RPMI7951 (cell line): ENCODE measurements at places on chromosomes 4 and X.

GRCh38 chr4:19429684-19430083, 822.0 kb upstream of the SLIT2 start:
- DNase-seq: no peak

GRCh38 chr4:144399927-144400326, 246.0 kb upstream of the HHIP start:
- DNase-seq: peak; percentile 68

DNA sequence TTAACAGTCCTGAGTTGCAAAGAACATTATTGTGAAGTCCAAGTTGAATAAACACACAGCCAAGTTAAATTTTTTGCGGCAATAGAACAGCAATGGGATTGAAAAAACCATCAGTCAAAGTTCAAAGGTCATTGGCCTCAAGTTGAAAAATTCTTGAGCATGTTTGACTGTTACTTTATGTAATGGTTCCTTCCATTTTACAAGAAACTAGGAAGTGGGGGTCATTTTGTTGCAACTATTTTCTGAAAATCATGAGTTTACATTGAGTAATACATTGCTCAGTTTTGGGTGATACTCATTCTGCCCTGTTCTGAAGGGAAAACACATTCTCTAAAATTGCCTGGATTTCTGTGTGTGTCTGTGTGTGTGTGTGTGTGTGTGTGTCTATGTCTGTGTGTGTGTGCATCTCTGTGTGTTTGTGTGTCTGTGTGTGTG, 5.2 kb upstream of the IRF2 start:
- DNase-seq: no peak

DNA sequence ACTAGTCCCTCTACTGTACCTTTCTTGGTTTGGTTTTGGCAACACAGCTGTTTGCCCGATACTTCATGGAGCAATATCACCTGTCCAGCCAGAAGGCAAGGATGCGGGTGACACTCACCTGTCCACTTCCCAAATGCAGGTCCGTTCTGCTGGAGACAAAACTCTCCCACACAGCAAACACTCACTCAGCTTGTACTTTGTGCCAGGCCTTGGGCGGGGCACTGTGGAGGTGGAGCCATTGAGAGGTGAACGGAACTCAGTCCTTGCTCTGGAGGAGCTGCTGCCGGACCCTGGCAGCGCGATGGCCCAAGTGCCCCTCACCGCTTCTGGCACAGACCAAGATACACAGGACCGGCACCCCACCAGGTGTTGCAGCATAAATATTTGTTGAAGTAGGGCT, 15.3 kb upstream of the HMGB3 start:
- no peak for DNase-seq

- no peak for DNase-seq
These were observed 375 bp downstream of the FGFR3 start for GRCh38 chr4:1793496-1793840.

GRCh38 chr4:73451404-73451803, 15.4 kb downstream of the AFP start:
- peak; percentile 58 for DNase-seq

- no peak for DNase-seq
These were observed 202.6 kb downstream of the SPOCK3 start for GRCh38 chr4:167031534-167032156.

DNA sequence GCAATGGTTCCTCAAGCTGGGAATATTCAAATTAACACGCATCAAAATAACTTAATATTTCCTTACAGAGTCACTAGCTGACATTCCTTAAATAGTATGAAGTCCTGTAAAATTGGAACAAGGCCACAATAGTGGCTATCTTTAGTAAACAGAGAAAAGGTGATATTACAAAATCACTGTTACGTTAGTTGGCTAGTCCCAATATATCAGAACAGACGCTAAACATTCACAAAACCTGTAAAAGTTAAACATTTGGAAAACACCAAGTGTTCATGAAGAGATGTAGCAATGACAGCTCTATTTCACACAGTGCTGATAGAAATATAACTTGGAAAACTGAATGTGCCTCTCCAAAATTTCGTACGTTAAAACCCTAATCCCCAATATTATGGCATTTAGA, 61.0 kb upstream of the FAM47C start:
- DNase-seq: no peak

DNA sequence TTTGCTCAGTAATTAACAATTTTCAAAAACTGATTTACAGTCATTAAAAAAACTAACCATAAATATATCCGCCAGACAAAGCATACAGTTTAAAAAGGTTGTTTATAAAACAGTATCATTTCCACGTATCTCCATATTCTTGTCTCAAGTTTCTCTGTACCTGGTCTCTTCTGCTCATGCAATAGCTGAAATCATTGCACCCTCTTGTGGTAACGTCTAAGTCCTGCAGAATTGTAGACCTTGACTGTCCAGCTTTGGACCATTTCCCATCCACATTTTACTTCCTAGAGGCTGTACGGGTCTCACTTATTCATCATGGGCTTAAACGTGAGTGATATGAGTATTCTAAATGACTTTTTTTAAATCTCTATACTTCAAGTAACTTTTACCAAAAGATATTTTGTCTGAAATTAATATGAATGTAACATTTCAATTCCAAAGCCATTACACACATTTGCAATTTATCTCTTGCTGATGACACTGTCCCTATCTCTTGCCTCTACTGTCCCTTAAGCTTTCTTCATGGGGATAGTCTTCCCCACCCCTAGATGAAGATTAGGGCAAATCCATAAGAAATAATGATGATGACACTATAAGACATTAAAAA, 118.5 kb downstream of the BTC start:
- DNase-seq: peak; percentile 69

DNA sequence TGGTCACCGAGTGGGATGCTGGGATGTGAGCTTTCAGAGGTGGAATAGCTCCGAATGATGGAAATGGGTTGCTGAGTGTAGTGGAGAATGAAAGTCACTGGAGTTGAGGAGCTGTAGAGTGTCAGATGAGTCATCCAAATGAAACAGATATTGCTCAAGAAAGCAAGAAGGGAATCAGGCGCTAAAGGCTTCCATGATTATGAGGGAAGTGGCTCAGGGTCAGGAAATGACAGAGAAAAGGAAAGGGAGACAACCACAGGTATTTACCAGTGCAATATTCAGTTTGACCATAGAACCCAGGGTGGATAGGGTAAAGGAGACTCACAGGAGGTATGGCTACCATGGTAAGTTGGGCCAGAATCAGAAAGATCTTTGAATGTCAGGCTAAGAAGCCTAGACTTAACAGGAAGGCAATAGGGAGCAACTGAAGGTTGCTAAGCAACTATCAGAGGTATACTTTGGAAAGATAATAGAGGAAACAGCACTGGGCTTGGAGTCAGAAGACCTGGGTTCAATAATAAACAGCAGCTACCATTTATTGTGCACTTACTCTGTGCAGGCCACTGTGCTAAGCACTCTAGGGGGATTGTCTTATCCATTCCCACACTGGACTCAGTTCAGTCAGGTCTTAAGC, 11.7 kb downstream of the LAS1L start:
- DNase-seq: peak; percentile 64

DNA sequence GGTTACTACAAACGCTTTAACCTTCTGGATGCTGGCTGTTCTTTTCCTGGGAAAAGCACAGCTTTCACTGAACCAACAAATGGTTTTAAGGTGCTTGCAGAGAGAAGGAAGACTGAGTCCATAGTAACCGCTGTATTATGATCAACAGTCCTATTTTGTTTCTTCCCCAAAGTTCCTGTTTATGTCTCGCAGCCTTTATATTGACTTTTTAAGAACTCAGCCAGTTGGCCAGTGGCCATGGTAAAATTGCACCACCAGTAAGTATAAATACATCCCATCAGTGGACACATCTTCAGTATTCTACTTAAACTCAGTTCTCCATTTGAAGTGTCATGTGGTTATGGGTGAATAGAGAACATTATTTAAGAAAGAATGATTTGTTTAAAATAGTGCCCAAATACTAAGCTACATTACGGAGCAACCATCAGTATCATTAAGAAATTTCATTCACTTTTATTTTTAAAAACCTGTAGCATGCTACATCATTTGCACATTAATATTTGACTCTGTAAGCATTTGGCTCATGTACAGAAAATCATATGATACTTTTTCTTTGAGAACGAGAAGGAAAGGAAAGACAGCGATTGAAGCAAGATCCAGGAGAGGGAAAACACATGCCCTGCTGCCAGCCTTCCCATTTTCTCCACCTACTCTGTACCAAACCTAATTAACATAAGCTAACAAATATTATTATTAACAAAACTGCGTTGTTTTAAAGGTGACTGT, 287.0 kb downstream of the ARHGAP24 start:
- DNase-seq: peak; percentile 27

DNA sequence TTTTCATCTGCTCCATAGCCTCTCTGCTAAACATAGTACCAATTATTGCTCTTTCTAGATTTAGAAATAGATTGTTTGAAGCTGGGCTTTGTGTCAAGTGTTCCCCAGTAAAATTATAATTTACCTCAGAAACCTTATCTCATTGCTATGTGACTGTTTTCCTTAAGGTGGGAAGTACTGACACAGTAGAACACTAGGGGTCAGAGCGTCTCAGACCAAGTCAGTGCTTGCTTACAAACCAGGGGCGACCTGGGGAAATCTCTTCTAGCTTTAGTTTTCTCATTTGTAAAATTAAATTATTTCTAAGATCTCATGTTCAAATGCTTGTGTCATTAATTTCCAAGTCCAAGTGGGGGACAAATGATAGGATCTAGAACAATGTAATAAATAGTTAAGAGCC, 360.4 kb downstream of the RAPGEF2 start:
- DNase-seq: no peak

- DNase-seq: no peak
These were observed 26.7 kb upstream of the PLAC1 start for GRCh38 chrX:134684956-134685355.

DNA sequence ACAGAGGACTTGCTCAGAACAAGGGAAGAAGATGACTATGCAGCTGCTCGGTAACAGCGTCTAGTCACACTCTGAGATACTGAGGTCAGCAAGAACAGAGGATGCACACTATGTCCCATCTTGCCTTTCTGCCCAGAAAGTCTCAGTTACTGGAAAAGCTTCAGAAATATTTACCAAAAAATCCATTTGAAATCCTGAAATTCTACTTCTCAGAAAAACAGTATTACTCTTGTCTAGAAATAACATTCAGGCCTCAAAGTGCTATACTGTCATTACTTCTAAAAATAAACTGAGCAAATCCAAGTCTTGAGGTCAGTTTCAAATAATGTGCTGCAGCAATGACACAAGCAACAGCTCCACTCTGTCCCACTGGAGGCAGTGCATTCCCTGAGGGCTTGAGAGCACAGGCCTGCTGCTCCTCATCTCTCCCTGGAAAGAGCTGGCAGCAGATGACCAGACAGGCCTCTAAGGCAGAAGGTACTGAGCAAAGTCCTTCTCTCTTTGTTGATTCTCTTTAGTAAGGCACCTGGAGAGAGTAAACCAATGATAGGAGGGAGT, 76.9 kb downstream of the CAMK2D start:
- peak; percentile 62 for DNase-seq

GRCh38 chrX:135273162-135273561, 21.3 kb downstream of the ETDA start:
- no peak for DNase-seq

DNA sequence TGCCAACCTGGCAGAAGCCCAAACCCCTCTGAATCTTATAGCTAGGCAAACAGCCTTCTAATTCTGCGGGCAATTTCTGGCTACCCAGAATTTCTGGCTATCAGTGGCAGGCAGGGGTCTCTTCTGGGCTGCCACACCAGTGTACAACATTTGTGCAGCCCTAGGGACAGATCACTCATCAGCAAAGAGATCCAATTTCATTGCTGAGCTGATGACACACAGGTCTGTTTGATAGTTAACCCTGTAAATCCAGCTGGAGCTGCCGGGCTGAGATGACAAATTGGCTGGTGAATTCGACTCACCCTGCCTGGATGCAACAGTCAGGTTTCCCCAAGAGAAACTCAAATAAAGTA, 2.4 kb downstream of the MID1 start:
- DNase-seq: peak; percentile 72

GRCh38 chr4:83785891-83786290, 250.0 kb downstream of the GPAT3 start:
- no peak for DNase-seq

GRCh38 chr4:153212736-153213135, 8.5 kb downstream of the TRIM2 start:
- DNase-seq: peak; percentile 44

GRCh38 chr4:99815597-99816011, 1.0 kb upstream of the DAPP1 start:
- no peak for DNase-seq

DNA sequence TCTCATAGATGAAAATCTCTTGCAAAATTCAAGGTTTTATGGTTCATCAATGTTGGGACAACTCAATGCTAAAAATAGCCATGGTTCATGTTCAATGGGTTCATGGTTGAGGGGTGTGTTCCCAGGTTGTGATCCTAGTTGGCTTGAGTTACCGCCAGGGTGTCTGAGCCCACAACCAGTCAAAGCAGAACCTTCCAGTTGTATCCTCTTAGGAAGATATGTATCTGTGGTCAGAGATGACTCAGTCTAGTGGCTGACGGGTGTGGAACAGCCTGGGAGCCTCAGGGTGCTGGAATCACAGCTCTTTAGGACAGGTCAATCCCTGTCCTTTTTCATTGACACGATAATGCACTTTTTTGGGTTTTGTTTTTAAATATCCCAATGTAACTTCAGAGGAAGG, 192.3 kb upstream of the NR3C2 start:
- DNase-seq: peak; percentile 0

GRCh38 chrX:12002876-12003275, 135.4 kb upstream of the FRMPD4 start:
- DNase-seq: no peak

DNA sequence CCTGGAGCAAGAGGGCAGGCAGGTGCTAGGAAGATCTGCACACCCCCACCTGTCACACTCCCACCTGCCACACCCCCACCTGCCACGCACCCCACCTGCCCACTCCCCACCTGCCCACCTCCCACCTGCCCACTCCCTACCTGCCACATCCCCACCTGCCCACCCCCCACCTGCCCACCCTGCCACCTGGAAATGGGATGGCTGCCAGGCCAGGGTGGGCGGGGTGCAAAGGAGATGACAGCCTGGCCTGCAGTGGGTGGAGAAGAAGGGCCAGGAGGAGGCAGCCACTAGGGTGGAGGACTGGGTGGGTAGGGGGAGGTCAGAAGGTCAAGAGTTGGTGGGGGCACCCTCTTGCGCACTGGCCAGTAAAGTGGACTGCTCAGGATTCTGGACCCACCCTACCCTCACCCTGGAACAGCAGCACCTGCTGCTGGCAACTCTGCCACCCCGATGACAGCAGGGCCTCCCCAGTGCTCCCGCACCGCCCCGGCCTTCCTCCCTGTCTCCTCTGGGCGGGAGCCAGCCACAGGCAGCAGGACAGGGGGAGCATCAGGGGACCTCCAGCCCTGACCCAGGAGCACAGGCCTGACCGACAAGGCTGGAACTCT, 66.8 kb upstream of the NKX1-1 start:
- DNase-seq: no peak

DNA sequence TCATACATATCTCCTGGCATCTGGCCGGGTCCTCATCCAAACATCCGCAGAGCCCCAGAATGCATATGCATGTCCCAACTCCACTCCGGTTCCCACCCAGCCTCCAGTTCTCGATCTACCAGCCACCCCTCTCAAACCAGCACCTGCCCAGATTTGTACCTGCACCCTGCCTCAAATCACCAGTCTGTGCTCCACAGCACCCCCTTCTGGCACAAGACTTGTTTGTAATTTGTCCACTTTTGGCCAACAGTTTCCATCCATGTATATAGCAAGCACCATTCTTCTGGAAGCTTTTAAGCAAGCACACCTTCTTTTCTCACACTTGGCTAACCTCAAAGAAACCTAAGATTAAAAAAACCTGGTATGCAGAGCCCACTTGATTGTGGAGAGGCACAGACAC, 644.1 kb downstream of the MID1IP1 start:
- DNase-seq: no peak
